ENCODE measurements at places on chromosomes 7 and 10.

GRCh38 chr7:139451638-139452037 is 31.8 kb downstream of the KLRG2 start:
- ATAC-seq: peak; percentile 27

GRCh38 chr7:83060218-83060617 is 102.5 kb downstream of the PCLO start:
- peak; percentile 48 for ATAC-seq

- no peak for ATAC-seq
Observed at GRCh38 chr10:129966889-129967578, 3.0 kb upstream of the EBF3 start.

GRCh38 chr7:317643-318405 is 27.9 kb downstream of the FOXL3 start:
- peak; percentile 9 for ATAC-seq

GRCh38 chr7:79180533-79180932 is 272.9 kb downstream of the MAGI2 start:
- ATAC-seq: no peak

DNA sequence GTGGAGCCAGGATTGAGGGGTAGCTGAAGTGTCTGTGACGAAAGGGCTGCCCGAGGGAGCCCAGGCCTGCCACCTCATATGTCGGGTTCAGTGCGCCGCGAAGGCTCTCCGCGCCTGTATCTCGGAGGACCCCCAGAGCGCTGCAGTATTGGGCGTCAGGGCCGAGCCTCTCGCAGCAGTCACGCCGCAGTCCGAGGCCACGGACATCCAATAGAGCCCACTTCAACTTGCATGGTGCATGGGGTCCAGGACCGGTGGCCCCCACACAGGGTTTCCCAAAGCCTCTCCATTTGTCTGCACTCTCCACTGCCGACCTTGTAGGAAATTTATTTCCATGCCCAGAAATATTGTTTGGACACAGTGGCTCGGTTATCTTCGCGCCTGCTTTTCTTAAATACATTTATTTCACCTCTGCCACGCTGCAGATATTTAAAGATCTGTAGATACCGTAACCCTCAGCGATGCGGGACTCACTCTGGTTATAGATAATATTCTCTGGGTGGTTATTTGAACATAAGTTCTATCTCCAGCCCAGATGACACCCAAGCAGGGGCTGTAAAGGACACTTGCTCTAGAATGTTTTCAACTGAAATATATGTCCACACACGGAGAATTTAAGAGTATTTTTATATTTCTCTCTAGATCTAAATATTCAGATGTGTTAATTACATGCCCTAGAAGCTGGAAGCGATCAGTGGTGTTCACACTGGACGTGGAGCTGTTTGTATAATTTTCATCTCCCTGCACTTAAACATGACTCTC is 5.1 kb upstream of the ZNF503 start:
- no peak for ATAC-seq

- ATAC-seq: no peak
Observed at GRCh38 chr7:133859871-133860450, 267.2 kb upstream of the LRGUK start.

DNA sequence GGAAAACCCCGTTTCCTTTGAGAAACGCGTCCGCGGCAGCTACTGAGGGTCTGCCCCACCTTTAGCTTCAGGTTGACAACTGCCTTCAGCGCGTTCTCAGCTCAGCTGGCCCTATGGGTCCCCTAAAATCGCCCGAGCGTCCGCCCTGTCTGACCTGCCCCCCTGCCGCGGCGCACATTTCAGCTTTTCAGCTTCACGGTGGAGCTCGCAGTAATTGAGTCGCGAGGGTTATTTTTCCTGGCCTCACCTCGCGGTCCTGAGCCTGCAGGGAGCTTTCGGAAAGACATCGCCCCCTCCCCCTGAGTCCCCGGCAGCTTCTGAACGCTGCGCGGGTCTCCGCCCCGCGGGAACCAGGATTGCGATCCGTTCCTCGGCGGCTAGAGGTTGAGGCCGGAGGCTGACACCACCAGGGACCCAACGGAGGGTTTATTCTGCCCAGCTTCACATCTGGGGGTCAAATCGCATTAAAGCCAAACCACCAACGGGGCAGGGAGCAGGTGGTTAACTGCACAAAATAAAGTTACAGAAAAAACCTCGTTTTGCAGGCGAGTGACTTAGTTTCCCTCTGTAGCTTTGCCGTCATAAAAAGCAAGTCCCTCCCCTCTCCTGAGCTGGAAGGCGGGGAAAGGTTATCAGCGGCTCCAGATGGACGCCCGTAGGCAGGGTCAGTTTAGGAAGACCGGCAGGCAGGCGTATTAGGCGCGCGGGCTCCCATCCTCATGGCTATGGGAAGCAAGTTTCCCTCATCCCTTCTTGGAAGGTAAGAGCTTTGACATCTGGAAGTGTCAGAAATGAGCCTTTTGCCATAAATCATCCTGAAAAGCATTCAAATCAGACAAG is 11.0 kb downstream of the TWIST1 start:
- ATAC-seq: peak; percentile 8

DNA sequence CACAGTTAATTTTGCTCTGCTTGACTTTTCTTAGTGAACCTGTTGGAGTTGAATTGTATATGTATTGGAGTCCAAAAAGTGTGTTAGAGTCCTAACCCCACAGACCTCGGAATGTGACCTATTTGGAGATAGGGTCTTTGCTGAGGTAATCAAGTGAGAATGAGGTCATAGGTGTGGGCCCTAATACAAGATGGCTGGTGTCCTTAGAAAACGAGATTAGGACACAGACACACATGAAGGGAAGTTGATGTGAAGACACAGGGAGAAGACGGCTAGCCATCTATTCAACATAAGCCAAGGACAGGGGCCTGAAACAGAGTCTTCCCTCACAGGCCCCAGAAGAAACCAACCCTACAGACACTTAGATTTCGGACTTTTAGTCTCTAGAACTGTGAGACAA is 260.6 kb upstream of the NEBL start:
- ATAC-seq: no peak

- peak; percentile 11 for ATAC-seq
Observed at GRCh38 chr10:114685456-114685855, 27.4 kb upstream of the ABLIM1 start.

DNA sequence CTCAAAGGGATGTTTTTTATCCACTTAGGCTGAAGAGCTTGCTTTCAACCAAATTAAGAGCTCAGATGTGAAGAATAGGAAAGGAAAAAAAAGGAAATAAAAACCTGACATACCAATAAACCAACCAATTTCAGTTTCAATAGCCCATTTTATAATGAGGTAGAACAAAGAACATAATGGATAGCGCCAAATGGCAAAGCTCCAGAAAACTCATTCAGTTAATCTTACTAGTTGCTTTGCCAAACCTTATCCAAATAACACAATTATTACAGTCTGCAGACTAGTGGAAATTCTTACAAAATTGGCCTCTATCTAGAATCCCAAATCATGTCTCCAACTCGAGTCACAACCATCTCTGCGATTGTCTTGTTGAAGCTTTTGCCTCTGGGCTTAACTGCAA is 337.0 kb downstream of the CRPPA start:
- peak; percentile 28 for ATAC-seq

- no peak for ATAC-seq
Observed at GRCh38 chr10:114682121-114682520, 24.0 kb upstream of the ABLIM1 start.

GRCh38 chr7:121561717-121562116 is 165.6 kb upstream of the FAM3C start:
- no peak for ATAC-seq

DNA sequence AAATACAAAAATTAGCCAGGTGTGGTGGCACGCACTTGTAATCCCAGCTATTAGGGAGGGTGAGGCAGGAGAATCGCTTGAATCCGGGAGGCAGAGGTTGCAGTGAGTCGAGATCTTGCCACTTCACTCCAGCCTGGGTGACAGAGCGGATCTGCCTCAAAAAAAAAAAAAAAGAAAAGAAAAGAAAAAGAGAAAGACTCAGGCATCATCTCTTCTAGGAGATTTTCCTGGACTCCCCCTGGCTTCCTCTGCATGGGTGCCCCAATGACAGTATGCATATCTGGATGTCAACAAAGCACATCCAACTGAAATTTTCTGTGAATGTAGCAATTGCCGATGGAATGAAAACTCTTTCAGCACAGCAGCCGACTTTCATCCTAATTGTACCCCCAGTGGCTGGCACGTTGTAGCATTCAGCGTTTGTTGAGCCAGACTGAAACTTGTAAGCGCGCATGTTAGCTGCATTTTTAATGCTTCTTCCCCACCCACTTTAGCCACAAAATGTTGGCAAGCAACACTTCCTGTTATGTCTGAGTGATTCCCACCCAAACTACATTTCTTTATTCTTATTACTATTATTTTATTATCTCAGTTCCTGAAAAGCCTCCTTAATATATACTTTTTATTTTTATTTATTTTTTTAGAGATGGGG is 70.2 kb downstream of the PRTFDC1 start:
- ATAC-seq: no peak

DNA sequence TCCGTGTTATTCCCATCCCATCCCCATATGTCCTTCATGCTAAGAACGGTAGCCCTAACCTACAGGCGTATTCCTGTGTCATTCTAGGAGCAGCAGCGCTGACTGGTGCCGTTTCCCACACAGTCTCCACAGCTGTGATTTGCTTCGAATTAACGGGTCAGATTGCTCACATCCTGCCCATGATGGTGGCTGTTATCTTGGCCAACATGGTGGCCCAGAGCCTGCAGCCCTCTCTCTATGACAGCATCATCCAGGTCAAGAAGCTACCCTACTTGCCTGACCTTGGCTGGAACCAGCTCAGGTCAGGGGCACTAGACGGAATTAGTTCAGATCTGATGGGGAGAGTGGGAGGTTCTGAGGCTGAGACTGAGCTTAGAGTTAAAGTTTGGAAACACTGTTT is 20.7 kb downstream of the FAM131B start:
- no peak for ATAC-seq

GRCh38 chr10:113019692-113020474 is 69.8 kb downstream of the TCF7L2 start:
- ATAC-seq: no peak

- no peak for ATAC-seq
Observed at GRCh38 chr7:12690041-12690878, 2.8 kb downstream of the ARL4A start.

GRCh38 chr7:36137258-36137657 is 15.8 kb upstream of the EEPD1 start:
- ATAC-seq: no peak

DNA sequence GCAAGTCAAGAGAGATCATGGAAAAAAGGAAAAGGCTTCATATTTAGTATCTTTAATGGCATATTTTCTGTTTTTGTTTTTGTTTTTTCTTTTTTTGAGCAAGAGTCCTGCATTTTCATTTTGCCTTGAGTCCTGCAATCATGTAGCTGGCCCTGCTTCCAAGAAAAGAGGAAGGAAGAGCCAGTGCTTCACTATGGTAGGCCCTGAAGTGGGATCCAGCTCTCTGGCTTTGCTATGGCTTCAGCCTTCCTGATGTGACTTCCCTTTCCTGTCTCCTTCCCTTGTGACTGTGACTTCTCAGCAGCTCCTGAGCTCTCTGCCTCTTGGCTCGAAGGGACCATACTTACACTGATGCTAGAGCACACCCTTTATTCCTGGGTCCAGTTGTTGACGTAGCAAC is 512.3 kb downstream of the INHBA start:
- ATAC-seq: no peak

GRCh38 chr10:15140698-15141097 is 27.8 kb downstream of the NMT2 start:
- ATAC-seq: no peak

DNA sequence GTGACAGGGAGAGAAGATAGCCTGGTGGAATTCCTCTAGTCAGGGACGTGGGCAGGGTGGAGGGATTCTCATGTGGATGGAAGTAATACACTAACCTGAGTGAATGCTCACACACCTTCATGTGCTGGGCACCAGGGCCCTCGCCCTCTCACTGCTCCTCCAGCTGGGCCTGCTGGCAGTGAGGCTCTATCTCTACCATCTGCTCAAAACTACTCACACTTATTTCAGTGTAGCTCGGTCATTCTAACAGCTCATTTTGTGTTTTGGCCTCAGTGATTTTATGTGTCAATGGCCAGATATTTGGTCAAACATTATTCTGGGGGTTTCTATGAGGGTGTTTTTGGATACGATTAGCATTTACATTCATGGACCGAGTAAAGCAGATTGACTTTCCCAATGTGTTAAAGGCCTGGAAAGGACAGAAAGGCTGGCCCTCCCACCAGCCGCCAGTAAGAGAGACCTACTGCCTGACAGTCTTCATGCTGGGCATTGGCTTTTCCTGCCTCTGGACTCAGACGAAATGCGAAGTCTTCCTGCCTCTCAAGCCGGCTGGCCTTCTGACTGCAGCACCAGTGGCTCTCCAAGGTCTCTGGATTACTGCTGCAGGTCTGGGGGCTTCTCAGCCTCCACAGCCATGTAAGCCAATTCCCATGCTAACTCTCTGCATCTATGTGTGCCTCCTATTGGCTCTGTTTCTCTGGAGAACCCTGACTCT is 335.4 kb downstream of the CXCL12 start:
- ATAC-seq: no peak

GRCh38 chr10:44576702-44577191 is 191.8 kb upstream of the CXCL12 start:
- ATAC-seq: no peak

- ATAC-seq: no peak
Observed at GRCh38 chr10:23834091-23834490, 374.8 kb upstream of the KIAA1217 start.

GRCh38 chr10:80694930-80695329 is 157.2 kb downstream of the SH2D4B start:
- ATAC-seq: no peak

- ATAC-seq: no peak
Observed at GRCh38 chr7:108311446-108312168, 144.6 kb downstream of the NRCAM start.

DNA sequence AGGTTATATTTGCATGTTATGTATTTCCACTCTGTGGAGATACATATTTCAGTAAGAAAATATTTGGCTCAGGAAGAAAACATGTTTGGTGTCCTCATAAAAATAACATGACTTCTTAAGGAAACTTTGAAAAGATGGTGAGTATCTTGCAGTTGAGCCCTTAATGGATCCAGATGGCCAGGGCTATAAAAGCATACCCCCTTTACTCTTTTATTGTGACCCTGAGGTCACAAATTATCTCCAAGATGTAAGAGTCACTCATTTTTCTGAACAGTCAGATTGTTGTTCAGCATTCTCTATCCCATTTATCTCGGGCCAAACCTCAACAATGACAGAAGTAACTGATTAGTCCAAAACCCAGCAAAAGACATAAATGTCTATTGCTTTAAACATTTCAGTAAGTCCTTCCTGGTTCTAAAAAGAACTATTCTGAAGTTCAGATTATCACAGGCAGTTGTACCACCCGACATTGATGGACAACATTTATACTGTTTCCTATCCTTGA is 539.4 kb downstream of the PARD3 start:
- no peak for ATAC-seq
